ENCODE measurements at places on chromosomes 7 and 10. TPM values are rescaled to one million over a fixed set of nuclear protein-coding genes. Genes with fewer than 3 reads are reported as not detected.

The SFTPA1 gene
- total RNA-seq = not detected

The DKK1 gene
- not detected for total RNA-seq

- no peak for DNase-seq
These were observed 40.1 kb upstream of the EEPD1 start for GRCh38 chr7:36112969-36113368.

GRCh38 chr7:143733876-143734275 lies 23.6 kb downstream of the CTAGE6 start:
- no peak for DNase-seq

DNA sequence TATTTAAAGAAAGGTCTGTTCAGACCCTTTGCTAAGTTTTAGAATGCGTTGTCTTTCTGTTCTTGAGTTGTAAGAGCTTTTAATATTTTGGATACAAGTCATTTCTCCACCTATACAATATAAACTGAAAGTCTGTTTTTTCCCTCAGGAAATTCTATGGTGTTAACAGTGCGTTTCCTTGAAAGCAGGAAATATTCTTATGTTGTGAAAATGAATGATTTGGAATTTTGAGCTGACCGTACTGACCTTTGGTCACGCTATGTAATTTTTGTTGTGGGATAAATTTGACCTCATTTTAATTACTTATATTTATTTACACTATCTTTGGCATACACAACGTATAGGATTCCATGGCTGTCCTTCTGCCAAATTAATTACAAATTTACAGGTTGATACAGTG lies 43.5 kb downstream of the PUS7 start:
- DNase-seq = no peak

GRCh38 chr10:103333934-103334520 lies 16.9 kb downstream of the PCGF6 start:
- no peak for DNase-seq

- DNase-seq = no peak
These were observed 255.5 kb upstream of the SMIM30 start for GRCh38 chr7:113373863-113374262.

DNA sequence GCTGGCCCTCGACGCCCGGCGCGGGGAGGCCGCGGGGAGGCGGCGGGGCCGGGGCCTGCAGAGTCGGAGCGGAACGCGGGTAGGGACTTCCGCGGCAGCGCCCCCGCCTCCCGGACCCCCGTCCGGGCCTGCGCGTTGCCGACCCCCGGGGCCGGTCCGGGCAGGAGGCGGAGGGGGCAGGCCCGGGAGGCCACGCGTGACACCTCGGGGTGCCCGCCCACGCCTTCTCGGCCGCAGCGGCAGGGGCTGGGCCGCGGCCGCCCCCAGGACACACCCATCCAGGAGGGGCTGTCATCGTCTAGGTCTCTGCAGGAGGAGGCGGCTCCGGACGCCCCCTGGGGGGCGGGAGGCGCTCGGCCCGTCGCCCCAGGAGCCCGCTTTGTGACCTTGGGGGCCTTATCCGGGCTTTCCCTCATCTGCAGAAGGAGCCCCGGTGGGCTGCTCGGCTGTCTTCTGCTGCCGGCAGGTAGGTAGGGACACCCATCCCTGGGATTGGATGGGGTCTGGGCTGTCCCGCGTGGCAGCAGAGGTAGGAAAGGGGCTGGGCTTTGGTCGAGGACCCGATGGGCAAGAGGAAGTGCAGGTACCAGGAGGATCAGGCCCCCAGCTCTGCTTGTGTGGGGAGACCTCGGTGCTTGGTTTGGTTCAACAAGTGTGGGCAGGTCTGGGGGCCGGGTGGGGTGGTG lies 569 bp downstream of the ZNF316 start:
- DNase-seq = peak; percentile 40

- DNase-seq = peak; percentile 64
These were observed 6.7 kb upstream of the SMNDC1 start for GRCh38 chr10:110311357-110311949.

DNA sequence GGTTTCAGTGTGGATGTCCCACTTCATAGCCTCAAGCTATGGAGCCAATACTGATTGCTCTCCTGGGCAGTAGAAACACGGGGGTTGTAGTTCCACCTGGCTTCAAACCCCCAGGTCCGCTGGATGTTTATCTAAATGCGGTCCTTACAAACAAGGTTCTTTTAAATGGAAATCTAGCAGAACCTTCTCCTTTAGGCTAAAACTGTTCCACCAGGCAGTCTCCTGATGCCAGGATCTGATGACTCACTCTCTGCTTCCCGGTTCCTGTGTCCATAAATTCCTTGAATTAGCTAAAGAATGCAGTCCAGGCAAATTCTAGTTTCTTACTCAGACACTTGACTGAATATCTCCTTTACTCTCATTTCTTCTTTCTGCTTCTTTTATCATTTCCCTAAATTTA lies 108.4 kb upstream of the FAM3C start:
- peak; percentile 80 for DNase-seq

- no peak for DNase-seq
These were observed 23.4 kb downstream of the JAZF1 start for GRCh38 chr7:28157076-28157745.

GRCh38 chr10:87827681-87828080 lies 9.7 kb upstream of the ATAD1 start:
- no peak for DNase-seq

DNA sequence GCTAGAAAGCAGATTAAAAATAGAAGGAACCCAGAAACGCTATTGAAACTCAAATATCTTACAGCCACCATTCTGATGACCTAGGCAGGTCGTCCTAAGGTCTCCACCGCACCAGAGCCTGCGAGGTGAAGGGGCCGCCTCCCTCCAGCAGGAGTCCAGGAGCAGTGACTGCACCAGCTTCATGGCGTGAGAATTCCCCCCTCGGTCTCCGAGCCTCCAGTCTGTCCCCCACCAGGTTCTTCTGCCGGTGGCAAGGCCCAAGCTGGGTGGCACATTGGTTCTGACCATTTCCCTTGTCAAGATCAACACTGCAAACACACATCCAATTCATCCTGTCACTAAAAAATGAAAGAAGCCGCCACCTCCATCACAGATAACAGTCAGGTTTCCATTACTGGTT lies 98.7 kb downstream of the DIP2C start:
- no peak for DNase-seq

The CTAGE6 gene
- total RNA-seq = not detected
